ENCODE measurements at places on chromosomes 4 and X.

DNA sequence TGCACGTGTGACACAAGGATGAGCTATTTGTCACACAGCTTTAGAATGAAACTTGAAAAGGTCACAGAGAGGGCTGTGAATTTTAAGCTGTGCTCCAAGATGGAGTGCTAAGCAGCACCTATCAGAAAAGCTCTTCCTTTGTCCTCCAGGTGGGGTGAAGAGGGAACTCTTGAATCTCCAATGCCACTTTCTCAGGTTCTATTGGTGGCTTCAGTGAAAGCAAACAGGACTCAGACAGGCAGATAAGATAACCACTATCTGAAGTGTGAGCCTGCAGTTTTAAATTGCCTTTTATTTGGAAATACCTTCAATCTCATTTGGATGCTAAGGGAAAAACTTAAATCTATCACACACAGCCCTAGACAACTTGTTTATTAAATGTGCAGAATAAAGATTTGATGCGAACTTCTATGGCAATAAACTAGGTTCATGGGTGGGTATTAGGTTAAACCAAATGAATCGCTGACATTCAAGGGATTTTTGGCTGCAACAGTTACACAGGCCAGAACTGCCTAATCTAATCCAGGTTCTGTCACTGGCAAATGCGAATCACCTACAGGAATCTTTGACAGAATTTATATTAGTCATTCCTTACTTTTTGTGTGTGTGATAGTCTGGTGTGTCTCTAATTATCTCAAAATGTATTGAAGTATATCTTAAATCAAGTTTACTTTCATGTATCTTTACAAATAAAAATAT lies 13.6 kb upstream of the PDGFRA start:
- no peak for DNase-seq

GRCh38 chr4:189870511-189871234 lies 70.0 kb upstream of the FRG1 start:
- no peak for DNase-seq

GRCh38 chr4:33493231-33493630 lies 2751.1 kb downstream of the ARAP2 start:
- no peak for DNase-seq

DNA sequence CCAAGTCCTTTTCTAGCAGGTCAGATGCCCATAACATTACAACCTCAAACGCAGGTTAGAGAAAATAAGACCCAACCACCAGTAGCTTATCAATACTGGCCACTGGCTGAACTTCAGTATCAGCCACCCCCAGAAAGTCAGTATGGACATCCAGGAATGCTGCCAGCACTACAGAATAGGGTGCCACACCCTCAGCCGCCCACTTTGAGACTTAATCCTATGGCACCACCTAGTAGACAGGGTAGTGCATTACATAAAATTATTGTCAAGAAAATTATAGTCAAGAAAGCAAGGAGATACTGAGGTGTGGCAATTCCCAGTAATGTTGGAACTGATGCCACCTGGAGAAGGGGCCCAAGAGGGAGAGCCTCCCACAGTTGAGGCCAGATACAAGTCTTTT lies 19.9 kb upstream of the TRIM61 start:
- no peak for DNase-seq

DNA sequence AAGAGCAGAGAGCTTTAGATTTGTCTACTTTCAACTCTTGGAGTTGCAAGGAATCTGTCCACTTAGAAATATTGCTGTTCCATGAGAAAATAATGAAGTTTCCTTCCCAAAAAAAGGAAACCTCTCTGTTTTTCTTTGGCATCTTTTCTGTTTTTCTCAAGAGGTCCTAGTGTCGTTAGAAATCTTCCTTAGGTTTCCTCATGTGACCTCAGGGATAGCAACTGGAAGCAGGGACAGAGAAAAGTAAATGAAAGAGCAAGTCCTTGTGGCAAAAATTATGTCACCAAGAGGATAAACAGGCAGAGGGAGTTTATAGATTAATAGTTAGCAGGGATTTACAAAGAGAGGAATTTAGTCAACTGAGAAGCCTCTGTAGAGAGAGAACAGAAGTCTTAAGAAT lies 478.4 kb upstream of the ADGRL3 start:
- DNase-seq = no peak

GRCh38 chr4:5943561-5943960 lies 50.7 kb upstream of the CRMP1 start:
- no peak for DNase-seq

DNA sequence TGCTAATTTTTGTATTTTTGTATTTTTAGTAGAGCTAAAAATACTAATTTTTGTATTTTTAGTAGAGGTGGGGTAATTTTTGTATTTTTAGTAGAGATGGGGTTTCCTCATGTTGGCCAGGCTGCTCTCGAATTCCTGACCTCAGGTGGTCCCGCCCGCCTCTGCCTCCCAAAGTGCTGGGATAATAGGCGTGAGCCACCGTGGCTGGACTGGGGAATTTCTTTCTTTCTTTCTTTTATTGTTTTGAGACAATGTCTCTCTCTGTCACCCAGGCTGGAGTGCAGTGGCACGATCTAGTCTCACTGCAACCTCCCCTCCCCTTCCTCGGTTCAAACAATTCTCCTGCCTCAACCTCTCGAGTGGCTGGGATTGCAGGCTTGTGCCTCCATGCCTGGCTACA lies 83.0 kb downstream of the FAM193A start:
- no peak for DNase-seq

- DNase-seq = no peak
Measured at GRCh38 chr4:88097301-88097700, 61.1 kb downstream of the ABCG2 start.

DNA sequence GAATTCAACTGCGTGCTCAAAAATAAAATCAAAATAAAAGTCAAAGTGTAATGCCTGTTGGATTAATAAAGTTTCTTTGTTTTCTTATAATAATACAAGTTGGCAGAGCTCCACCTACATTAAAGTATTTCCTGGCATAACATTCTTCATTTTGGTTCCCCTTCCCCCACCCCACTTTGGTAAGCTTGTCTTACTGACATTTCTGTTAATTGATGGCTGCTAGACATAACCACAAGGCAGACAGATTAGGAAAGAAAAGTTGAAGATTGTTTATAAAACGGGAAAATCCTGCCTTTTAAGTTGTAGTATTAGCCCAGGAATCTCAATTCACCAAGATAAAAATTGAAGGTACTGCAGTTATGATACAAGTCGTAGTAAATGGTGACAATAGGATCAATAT lies 246.5 kb upstream of the RPS6KA3 start:
- no peak for DNase-seq

DNA sequence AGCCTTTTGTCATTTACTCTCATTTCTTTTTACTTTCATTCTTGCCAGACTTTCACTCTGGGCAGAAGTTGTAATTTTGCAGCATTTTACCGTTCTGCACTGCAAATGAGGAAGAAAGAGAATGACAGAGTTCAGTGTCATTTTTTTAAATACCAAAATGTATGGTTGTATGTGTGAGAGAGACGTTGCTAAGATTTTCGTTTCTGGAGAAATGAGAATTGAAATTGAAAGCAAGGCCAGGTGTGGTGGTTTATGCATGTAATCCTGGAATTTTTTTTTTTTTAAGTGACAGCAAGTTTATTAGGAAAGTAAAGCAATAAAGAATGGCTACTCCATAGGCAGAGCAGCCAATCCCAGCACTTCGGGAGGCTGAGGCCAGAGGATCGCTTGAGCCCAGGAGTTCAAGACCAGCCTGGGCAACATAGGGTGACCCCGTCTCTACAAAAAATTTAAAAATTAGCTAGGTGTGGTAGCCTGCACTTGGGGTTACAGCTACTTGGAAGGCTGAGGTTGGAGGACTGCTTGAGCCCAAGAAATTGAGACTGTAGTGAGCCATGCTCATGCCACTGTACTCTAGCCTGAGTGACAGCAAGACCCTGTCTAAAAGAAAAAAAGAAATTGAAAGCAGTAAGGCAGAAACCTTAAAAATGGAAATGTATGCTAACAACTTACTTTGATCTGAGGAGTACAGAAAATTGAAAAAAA lies 12.9 kb downstream of the DCK start:
- no peak for DNase-seq

DNA sequence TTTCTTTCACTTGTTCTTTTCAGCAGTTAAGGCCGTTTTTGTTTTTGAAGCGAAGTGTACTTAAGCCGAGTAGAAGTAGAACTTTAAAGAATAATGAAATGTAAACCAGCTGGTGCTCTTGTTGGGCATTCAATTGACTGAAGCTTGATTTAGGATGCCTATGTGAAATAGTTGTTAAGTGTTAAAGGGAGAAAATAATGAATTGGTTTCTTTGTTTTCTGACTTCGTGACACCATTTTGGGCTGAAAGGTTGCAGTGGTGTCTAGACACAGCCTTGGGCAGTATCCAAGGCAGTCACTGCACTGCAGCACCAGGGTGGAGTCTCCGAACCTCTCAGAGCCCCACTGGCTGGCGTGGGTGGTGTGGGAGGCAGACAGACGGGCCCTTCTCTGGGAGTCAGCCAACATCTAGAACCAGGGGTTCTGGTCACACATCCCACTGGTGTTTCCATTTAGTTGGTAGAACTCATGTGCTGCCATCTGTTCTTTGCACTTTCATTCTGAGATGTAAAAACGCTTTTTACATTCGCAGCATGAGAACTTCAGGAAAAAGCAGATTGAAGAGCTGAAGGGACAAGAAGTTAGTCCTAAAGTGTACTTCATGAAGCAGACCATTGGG lies 3.5 kb downstream of the UCHL1 start:
- no peak for DNase-seq

GRCh38 chr4:146969126-146969525 lies 23.5 kb upstream of the TTC29 start:
- no peak for DNase-seq

DNA sequence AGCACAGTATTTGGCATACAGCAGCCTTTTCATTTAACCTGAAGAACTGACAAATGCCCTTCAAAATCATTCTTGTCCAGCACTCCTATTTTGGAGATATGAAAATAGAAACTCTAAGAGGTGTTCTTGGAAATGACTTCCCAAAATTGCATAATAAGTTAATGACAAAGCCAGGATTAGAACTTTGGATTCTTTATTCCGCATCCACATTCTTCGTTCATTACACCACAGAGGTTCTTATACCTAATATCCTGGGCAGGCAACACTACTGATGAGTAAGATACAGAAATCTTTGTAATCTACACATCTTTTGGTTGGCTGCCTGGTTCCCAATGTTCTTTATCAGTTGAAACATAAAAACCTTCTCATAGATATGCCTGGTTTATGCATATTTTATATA lies 5.9 kb downstream of the COL25A1 start:
- no peak for DNase-seq

- DNase-seq = no peak
Measured at GRCh38 chrX:150775569-150776350, 82.6 kb downstream of the MTMR1 start.

- no peak for DNase-seq
Measured at GRCh38 chr4:147617841-147618691, 869 bp downstream of the TMEM184C start.

GRCh38 chrX:14916017-14916674 lies 42.9 kb downstream of the MOSPD2 start:
- no peak for DNase-seq

GRCh38 chr4:108048157-108048556 lies 58.5 kb downstream of the HADH start:
- no peak for DNase-seq

DNA sequence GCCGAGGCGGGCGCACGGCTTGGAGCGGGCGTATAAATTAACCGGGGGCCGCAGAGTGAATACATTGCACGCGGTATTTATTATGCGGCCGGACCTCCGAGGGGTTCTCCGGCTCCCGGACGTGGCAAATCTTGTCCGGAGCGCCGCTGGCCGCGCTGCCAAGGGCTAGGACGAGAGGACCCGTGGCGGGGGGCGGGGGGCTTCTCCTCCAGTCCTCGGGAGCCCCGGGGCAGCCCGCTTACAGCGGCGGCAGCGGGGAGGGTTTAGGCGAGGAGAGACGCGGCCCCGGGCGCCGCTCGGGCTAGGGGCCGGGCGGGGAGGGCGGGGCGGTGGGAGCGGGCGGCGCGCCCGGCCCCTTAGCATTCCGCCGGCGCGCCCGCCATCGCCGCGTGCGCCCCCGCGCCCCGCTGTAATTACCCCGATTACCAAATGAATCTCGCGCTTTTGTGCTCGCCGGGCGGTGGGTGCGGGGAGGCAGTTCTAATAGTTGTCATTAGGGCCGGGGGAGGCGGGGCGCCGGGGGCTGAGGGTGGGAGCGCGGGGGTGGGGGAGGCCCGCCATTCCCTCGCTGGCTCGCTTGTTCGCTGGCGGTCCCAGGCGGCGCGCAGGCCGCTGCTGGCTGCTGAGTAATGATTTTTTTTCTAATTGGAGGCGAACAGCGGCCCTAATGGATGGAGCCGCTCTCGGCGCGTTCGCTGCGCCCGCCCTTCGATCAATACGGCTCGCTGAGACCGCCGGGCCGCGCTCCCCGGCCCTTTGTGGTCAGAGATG lies 276.6 kb downstream of the BCOR start:
- DNase-seq = peak; percentile 76

- peak; percentile 87 for DNase-seq
Measured at GRCh38 chrX:118726887-118727685, at the start of gene IL13RA1. Gene IL13RA1, plus strand, starts transcription at chrX:118727606. Its CDS starts 33 bp downstream, at chrX:118727639.

GRCh38 chr4:112287258-112287989 lies 1.7 kb upstream of the TIFA start:
- no peak for DNase-seq

GRCh38 chrX:68365341-68365740 lies 68.0 kb downstream of the OPHN1 start:
- DNase-seq = no peak

GRCh38 chrX:49191574-49192011 lies 5.4 kb upstream of the PRICKLE3 start:
- DNase-seq = no peak

- no peak for DNase-seq
Measured at GRCh38 chr4:84915396-84915780, 51.1 kb downstream of the WDFY3 start.

- no peak for DNase-seq
Measured at GRCh38 chr4:138741766-138742377, 273.7 kb upstream of the NOCT start.

DNA sequence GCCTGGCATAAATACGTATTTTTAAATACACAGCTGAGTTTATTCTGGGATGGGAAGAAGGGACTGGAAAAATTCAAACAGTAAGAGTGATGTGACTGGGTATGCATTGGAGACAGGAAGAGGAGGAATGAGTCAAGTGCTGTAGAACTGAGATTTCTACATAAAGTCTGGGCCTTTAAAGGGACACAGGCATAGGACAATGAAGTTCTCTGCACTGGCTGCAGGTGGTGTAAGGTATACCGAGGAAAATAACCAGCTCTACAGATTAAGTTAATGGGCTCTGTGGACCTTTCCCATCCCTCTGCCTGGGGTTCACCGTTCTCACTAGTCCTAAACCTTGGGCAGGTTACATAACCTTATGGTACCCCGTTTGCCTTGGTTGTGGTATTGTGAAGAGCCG lies 68.7 kb downstream of the DHX15 start:
- peak; percentile 27 for DNase-seq

DNA sequence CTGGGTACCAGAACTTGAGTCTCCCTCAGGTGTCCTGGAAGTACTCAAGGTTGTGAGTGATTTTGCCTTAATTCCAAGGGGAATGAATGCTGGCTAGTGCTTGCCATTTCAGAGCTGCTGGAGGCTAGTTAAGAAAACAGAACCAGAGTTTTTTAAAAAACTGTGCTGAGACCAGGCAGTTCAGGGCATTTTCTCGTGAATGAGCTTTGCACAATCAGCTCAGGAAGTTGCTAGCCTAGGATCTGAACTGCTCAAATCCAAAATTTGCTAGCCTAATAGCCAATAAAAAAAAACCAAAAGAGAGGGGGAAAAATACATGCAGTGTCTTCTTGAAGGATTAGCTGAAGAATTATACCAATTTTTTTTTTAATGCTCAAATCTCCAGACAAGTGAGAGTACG lies 292.7 kb downstream of the FBXW7 start:
- DNase-seq = no peak

GRCh38 chr4:64682946-64683345 lies 273.7 kb upstream of the TECRL start:
- no peak for DNase-seq

Measured in iPS-NIHi11 (cell line).